ENCODE measurements at places on chromosomes 12 and 14. TPM values are rescaled to one million over a fixed set of nuclear protein-coding genes. Genes with fewer than 3 reads are reported as not detected.

Gene AICDA
- 0.39 TPM for polyA plus RNA-seq

Gene PLEKHG7
- 0.73 TPM for polyA plus RNA-seq

- DNase-seq = no peak
Measured at GRCh38 chr12:61524851-61525250, 735.4 kb upstream of the USP15 start.

GRCh38 chr14:65204056-65204455 is 101.7 kb upstream of the MAX start:
- no peak for DNase-seq

DNA sequence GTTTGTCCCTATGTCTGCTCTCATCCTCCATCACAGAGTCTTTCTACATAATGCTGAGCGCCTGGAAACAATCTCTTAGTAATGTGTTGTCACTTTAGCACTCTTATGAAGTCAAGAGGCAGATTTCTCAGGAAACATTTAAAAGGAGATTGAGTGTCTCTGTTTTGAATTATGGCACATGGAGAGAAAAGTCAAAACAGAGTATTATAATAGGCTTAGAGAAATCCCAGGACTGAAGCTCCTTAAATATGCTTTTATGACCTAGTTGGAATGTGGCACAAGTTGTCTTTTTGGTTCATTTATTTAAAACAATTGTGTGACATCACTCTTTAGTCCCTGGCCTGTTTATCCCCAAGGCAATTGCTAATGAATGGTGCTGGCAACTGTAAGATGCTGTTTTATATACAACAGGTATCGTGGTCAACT is 117.8 kb upstream of the HIF1A start:
- no peak for DNase-seq

DNA sequence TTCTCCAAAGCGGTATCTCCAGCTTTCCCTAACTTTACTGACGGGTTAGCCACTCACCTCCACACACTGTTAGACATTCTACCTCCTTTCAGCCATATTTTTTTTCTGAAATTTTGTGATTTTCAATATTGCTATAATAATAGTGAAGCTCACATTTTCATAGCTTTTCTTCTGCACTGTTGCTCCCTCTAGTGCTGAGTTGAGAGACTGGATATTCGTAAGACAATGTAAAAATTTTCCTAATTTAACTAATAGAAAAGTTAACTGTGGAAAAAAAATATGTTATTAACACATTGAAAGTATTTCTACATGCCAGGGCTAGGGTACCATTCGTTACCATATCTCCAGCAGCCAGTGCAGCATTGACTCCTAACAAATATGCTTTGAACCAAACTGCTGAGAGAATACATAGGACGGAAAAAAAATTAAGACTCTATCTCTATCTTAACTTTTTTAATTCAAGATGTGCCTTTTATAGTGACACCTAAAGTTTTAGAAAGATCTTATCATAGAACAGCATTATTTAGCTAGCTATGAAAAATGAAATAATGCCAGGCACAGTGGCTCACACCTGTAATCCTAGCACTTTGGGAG is 48.7 kb upstream of the ABCC9 start:
- no peak for DNase-seq

DNA sequence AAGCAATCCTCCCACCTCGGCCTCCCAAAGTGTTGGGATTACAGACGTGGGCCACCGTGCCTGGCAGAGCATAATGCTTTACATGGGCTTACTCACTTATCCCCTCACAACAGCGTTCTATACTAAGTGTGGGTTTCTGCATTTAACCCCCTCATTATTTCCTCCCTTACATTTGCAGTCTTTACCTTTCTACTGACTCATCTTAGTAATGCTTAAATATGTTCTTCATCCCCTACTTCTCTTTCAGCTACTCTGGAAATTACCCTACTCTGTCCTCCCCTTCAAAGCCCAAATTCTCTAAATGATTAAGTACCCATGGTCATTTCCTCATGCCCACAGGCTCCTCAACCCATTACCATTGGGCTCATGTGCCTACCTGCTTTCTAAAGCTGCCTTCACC is 40.7 kb downstream of the NKX2-1 start:
- DNase-seq = no peak
